ENCODE measurements at places on chromosomes 5 and 9. TPM values are rescaled to one million over a fixed set of nuclear protein-coding genes. Genes with fewer than 3 reads are reported as not detected.

The CCDC192 gene
- not detected for total RNA-seq

The RXFP3 gene
- not detected for total RNA-seq

The DIPK1B gene
- total RNA-seq = 23.2 TPM

The PDE8B gene
- 20.8 TPM for total RNA-seq

The SLC22A4 gene
- 2.2 TPM for total RNA-seq
